T-helper 17 cell (primary cell): ENCODE measurements at places on chromosomes 3 and 15.

DNA sequence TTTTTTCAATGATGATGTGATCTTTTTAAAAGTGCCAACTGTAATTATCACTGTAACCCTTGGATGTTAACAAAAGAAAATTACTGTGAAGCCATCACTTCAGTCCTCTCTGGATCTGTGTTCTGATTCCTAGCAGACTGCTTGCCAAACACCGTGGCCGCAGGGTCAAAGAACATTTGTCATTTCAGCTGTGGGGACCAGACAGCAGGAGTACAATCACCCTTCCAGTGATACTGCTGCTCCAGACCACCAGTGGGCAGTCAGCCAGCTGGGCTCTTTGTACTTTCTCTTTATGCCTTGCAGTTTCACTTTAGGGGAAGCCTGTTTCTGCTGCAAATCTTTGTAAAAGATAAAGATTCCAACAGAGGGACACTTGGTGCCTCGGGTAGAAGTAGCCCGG is 770.0 kb downstream of the GRM7 start:
- H3K27ac ChIP-seq: no peak overlapping the region
- no peak for DNase-seq
- no peaks in the 10 kb centered on the region for H3K36me3 ChIP-seq
- H3K27me3 ChIP-seq: no peaks in the 10 kb centered on the region
- H3K4me1 ChIP-seq: no peaks in the 10 kb centered on the region

GRCh38 chr3:134749802-134750553 is 45.1 kb upstream of the EPHB1 start:
- H3K27me3 ChIP-seq: peaks cover 28% of the 10 kb centered on the region
- no peak overlapping the region for H3K27ac ChIP-seq
- DNase-seq: no peak
- H3K4me1 ChIP-seq: no peaks in the 10 kb centered on the region

- H3K4me3 ChIP-seq: no peak overlapping the region
- peaks cover 6% of the 10 kb centered on the region for H3K27me3 ChIP-seq
- H3K36me3 ChIP-seq: no peaks in the 10 kb centered on the region
- H3K4me1 ChIP-seq: peaks cover 18% of the 10 kb centered on the region
- DNase-seq: no peak
Observed at GRCh38 chr3:171817074-171817800, 7.0 kb upstream of the PLD1 start.

DNA sequence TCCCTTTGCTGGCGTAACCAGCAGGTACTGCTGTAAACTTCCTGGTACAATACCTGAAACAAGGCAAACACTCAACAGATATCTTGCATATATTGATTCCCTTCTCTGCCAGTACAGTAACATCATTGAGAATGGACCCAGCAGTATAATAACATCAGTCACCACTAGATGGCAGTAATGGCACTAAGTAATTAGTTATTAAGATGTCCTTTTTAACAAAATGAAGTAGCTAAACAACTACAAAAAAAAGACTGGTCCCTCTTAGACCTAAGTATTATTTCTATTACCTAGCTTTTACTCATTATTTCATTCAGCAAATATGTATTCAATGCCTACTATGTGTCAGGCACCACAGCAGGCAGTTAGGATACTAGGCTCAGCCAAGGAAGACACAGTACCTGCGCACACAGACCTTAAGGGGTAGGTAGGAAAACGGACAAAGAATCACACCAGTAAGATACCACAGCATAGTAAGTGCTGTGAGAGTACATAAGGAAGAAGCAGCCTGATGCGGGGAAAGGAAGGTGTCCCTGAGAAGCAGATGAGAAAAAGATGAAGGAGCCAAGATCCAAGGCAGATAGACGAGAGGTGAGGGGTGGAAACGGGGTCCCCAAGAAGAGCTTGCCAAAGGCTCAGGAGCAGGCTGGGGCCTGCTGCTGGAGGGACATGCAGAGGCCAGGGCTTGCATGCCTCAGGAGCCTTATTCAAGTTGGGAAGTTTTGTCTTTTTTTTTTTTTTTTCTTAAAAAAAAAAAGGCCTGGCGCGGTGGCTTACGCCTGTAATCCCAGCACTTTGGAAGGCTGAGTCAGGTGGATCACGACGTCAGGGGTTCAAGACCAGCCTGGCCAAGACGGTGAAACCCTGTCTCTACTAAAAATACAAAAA is 102.7 kb upstream of the CHD2 start:
- H3K36me3 ChIP-seq: peaks cover 6% of the 10 kb centered on the region
- peak; percentile 32 for DNase-seq

DNA sequence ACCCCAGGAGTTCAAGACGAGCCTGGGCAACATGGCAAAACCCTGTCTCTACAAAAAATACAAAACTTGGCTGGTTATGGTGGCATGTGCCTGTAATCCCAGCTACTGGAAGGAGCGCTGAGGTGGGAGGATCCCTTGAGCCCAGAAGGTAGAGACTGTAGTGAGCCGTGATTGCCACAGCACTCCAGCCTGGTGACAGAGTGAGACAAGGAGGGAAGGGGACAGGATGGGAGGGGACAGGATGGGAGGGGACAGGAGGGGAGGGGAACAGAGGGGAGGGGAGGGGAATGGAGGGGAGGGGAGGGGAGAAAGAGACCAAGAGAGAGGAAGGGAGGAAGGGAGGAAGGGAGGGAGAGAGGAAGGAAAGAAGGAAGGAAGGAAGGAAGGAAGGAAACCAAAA is 11.0 kb downstream of the COLQ start:
- H3K4me1 ChIP-seq: peaks cover 20% of the 10 kb centered on the region
- no peak overlapping the region for H3K4me3 ChIP-seq
- H3K27me3 ChIP-seq: no peaks in the 10 kb centered on the region
- DNase-seq: no peak
- no peaks in the 10 kb centered on the region for H3K36me3 ChIP-seq
- H3K27ac ChIP-seq: no peak overlapping the region

DNA sequence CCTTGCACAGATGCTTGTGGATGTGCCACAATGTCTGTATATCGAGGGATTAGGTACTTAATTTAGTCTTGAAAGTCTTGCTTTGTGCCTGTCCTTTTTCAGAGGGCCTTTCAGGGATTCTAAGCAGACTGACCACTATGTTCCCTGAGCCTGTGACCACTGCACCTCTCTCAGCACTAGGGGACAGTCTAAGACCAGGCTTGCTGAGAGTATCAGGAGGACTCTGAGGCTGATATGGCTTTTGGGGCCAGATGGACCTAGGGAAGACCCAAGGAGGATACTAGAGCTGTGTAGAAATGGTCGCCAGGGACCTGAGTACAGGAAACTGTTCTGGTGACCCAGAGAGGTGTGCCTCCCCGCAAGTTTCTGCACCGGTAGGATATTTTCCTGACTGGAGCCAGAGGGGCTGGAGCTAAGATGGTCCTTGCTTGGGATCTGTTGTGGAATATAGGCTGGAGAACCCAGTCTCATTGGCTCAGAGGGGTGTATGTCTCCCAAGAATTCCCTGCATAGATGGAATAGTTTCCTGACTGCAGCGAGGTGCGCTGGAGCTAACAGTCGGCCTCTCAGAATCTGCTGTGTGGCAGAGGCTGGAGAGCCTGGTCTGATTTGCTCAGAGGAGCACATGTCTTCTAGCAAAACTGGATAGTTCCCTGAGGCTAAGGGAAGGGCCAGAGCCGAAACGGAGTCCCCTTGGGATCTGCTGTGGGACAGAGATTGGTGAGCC is 213.2 kb upstream of the DCBLD2 start:
- no peak overlapping the region for H3K27ac ChIP-seq
- no peak for DNase-seq
- no peaks in the 10 kb centered on the region for H3K36me3 ChIP-seq
- no peak overlapping the region for H3K4me3 ChIP-seq

GRCh38 chr3:143885780-143886427 is 37.6 kb upstream of the SLC9A9 start:
- no peak for DNase-seq
- H3K36me3 ChIP-seq: no peaks in the 10 kb centered on the region

GRCh38 chr15:100769975-100770340 is 109.7 kb upstream of the ALDH1A3 start:
- no peaks in the 10 kb centered on the region for H3K4me1 ChIP-seq
- peaks cover 28% of the 10 kb centered on the region for H3K27me3 ChIP-seq
- H3K36me3 ChIP-seq: no peaks in the 10 kb centered on the region
- DNase-seq: no peak

DNA sequence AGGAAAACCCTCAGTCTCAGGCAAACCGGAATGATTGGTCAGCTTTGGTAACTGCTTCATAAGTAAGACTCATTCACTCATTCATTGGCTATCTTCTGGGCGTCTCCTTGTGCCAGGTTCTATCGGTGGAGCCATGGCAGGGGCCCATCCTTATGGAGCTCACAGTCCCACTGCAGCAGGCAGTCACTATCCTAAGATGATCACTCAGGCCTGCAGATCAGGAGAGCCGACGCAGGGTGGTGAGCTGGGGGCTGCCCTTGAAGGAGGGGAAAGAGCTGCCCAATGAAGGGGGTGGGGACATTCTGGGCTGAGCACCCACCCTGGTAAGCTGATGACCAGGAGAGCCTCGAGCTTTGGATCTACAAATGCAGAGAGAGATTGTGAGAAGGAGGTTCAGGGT is 20.5 kb upstream of the FGD5 start:
- H3K27me3 ChIP-seq: peaks cover 25% of the 10 kb centered on the region
- no peak overlapping the region for H3K27ac ChIP-seq
- H3K4me1 ChIP-seq: peaks cover 2% of the 10 kb centered on the region
- peaks cover 4% of the 10 kb centered on the region for H3K36me3 ChIP-seq

DNA sequence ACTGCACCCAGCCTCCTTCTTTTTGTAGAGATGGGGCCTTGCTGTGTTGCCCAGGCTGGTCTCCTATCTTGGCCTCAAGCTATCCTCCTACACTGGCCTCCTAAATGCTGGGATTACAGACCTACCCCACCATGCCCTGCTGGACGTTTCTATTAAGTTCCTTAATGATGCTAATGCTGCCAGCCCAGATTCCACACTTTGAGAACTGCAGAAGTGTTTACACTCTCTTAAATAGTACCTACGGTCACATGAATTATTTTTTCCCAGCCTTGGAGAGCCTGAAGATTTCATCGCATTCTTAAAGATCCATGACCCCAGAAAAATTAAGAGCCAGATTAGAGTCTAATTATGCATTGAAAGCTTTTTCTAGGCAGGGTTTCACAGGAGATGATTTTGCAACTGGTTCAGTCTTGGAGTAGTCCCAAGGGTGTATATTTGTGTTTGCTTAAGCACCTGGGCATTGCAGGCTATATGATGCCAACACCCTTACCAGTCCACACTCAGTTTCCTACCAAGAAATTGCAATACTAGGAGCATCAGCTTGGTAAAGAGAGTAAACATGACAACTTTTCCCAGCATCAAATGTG is 36.6 kb downstream of the TM4SF4 start:
- H3K4me1 ChIP-seq: peaks cover 15% of the 10 kb centered on the region
- H3K36me3 ChIP-seq: peaks cover 3% of the 10 kb centered on the region
- no peak for DNase-seq
- H3K4me3 ChIP-seq: no peak overlapping the region

GRCh38 chr3:22106213-22106896 is 355.3 kb upstream of the ZNF385D start:
- H3K4me3 ChIP-seq: no peak overlapping the region
- no peak overlapping the region for H3K27ac ChIP-seq
- no peaks in the 10 kb centered on the region for H3K27me3 ChIP-seq
- no peaks in the 10 kb centered on the region for H3K4me1 ChIP-seq
- no peaks in the 10 kb centered on the region for H3K36me3 ChIP-seq

GRCh38 chr15:27438403-27439375 is 467.7 kb downstream of the GABRG3 start:
- H3K4me1 ChIP-seq: no peaks in the 10 kb centered on the region
- no peak overlapping the region for H3K27ac ChIP-seq
- H3K36me3 ChIP-seq: no peaks in the 10 kb centered on the region
- no peak overlapping the region for H3K4me3 ChIP-seq

- no peak for DNase-seq
- no peaks in the 10 kb centered on the region for H3K27me3 ChIP-seq
- no peak overlapping the region for H3K4me3 ChIP-seq
- H3K4me1 ChIP-seq: peaks cover 28% of the 10 kb centered on the region
Observed at GRCh38 chr3:48064292-48064829, 48.1 kb upstream of the MAP4 start.

DNA sequence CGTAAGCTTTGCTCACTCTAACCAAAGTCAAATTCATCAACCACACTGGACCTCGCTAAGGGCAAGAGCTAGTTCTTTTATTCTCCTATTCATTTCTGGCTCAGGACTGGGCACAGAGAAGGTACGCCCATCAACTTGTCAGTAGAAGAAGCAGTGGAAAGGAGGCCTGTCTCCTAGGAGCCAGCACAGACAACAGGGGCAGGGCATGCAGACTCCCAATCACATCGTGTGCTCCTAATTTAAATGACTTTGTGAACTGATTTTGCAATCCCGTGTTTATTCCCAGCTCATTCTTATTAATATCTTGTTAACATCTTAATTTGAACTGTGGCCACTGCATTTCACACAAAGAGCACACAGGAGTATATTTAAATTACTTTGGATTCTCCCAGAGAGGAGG is 161.1 kb upstream of the BCL6 start:
- no peak overlapping the region for H3K4me3 ChIP-seq
- no peaks in the 10 kb centered on the region for H3K36me3 ChIP-seq
- no peak overlapping the region for H3K27ac ChIP-seq
- H3K27me3 ChIP-seq: no peaks in the 10 kb centered on the region

GRCh38 chr15:87981969-87982368 is 274.6 kb downstream of the NTRK3 start:
- H3K36me3 ChIP-seq: no peaks in the 10 kb centered on the region
- H3K27ac ChIP-seq: no peak overlapping the region
- DNase-seq: no peak
- no peaks in the 10 kb centered on the region for H3K27me3 ChIP-seq

DNA sequence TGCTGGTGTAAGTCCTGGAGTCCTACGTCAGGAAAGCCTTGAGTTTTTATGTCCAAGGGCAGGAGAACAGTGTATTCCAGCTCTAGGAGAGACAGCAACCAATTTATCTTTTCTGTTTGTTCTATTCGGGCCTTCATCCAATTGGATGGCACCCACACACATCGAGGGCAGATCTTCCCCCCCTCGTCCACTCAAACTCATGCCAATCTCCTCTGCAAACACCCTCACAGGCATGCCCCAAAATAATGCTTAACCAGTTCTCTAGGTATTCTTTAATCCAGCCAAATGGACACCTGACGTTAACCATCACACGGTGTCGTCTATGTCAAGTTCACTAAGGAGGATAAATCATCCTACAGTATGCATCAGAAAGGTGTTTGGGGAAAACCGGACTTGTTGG is 102.5 kb upstream of the TRPM1 start:
- DNase-seq: no peak
- no peak overlapping the region for H3K27ac ChIP-seq
- peaks cover 21% of the 10 kb centered on the region for H3K4me1 ChIP-seq
- no peaks in the 10 kb centered on the region for H3K27me3 ChIP-seq
- H3K36me3 ChIP-seq: no peaks in the 10 kb centered on the region
